ENCODE measurements at places on chromosomes 6 and 20.

DNA sequence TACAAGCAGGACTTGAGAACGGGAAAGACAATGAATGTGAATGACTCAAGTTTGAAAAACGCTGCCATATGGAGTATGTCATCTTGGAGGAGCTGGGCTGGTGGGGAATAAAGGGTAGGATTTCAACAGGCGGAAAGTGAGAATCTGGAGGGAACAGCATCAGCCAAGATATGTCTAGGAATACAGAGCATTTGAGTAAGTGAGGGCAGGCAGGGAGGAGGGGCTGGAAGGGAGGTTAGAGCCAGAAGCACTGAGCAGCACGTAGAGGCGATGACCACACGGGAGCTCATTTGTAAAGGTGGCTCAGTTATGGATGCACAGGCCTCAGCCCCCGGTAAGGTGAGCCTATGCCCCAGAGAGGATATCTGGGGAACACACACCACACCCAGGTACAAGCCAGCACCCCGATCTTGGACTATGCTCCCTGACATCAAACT lies 115.1 kb downstream of the ZMYND8 start:
- DNase-seq, result no peak

DNA sequence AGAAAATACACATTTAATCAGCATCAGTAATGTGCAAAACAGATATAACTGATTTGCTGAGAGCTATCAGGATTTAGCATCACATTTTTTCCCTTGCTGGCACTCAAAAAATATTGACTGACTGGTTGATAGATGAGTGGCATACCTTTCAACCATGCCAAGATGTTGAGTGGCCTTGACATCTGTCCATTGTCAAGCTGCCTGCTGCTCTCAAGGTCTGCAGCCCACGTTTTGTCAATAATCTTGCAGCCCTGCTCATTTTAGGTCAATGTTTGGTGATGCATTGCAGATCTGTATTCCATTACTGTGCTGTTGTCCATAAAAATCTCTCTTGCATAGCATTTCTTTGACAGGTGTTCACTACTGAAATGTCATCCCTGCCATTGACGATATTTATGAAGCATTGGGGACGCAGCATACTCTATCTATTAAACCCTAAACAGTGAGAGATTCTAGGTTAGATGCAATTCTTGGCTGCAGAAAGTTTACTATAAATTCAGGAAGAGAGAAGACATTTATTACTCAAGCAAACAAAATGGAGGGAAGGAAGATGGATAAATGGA lies 111.6 kb downstream of the BFSP1 start:
- DNase-seq, result no peak

- no peak for DNase-seq
These were observed 14.0 kb downstream of the SNRNP48 start for GRCh38 chr6:7604003-7604402.

GRCh38 chr20:17570347-17571152 lies 675 bp downstream of the DSTN start:
- peak; percentile 1 for DNase-seq

DNA sequence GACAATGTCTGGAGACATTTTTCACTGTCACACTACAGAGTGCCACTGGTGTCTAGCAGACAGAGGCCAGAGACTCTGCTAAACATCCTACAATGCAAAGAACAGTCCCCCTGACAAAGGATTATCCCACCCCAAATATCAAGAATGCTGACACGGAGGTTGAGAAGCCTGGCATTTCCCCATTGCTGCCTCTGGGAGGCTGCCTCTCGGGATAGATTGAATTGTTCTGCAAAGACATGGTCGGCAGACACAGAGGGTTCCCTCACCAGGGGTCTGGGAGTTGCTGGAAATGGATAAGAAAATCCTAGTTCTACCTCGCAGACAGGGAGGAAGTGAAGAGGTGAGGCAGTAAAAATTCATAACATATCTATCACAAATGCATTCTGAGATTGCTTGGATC lies 166.4 kb upstream of the AGPAT4 start:
- DNase-seq, result no peak

GRCh38 chr6:136624347-136624746 lies 74.1 kb upstream of the MAP7 start:
- DNase-seq, result no peak
